ENCODE measurements at places on chromosomes 12 and 14.
A peak's percentile ranks its signal among the peaks of the same experiment; 100 is the strongest.

- DNase-seq: no peak
These were observed 38.9 kb downstream of the FBXO33 start for GRCh38 chr14:39393289-39393688.

- DNase-seq: no peak
These were observed 186.3 kb upstream of the NUDT4 start for GRCh38 chr12:93191423-93191822.

GRCh38 chr14:40386433-40386832 lies 954.2 kb upstream of the FBXO33 start:
- peak; percentile 85 for DNase-seq

DNA sequence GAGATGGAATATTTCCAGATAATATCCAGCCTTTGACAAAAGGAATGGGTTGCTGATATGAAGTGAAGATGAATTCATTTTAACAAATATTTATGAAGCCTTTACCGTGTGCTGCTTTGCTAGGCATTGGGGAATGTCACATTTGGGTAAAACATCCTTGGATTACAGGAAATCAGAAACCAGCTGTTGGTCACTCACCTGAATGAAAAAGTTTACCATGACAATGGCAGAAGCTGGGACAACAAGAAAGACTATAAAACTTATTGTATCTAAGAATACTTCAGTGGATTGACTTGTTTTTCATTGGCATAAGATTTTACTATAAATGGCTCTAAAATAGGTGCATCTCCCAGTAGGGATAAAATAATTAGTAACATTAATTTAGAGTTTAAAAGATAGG lies 19.7 kb downstream of the PPP4R4 start:
- no peak for DNase-seq

DNA sequence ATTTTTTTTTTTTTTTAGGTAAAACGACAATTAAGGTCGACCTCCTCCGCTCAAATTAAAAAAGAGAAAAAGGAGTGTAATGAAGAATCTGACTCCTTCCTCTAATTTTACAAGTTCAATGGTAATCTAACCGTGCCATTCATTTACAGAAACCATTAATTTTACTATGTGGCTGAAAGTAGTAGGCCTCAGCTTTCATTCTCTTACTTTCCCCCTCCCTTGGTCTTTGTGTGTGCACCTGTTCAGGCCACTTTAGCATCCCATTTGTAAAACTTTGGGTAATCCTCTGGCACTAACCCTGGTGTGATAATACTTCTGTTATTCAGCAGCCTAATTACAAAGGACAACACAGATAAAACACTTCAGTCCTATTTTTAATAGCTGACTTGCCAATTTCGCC lies 128.1 kb downstream of the ASCL1 start:
- DNase-seq: no peak

DNA sequence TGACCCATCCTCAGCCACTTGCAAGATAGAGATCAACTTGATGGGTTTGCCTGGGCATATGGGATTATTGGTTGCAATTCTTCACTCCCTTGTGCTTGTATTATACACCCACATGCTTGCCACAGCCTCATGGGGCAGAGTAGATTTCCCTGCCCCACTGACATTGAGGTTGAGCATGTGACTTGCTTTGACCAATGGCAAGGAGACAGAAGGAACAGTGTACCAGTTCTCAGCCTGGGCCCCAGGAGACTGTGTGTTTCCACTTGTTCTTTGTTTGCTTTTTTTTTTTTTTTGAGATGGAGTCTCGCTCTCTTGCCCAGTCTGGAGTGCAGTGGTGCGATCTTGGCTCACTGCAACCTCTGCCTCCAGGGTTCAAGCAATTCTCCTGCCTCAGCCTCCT lies 31.8 kb downstream of the CALM1 start:
- DNase-seq: no peak

- no peak for DNase-seq
These were observed 2.9 kb downstream of the NFKBIA start for GRCh38 chr14:35401422-35402265.

DNA sequence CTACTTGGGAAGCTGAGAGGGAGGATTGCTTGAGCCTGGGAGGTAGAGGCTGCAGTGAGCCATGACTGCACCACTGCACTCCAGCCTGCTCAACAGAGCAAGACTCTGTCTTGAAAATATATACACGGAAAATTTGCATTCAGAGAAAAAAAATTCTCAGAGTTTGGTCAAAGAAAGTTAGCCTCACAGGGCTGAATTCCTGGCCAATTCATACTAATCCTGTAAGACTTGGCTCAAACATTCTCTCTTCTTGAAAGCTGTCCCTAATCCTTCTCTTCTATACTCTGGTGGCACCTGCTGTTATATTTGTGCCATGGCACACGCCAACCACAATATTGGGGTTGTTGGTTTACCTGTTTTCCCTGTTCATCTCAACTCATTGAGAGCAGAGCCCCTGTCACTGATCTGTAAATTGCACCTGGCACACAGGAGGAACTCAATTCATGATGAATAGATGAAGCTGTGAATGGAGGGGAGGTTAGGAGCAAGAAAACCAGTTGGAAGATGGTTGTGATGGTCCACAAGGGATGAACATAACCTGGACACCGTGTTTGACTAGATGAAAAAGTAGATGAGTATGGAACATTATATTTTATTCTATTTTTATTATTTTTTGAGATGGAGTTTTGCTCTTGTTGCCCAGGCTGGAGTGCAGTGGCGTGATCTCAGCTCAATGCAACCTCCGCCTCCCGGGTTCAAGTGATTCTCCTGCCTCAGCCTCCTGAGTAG lies 36.8 kb upstream of the SPTSSA start:
- peak; percentile 46 for DNase-seq

All from NCI-H524 (cell line).